Amygdala (tissue), 56 donors: ENCODE measurements at places on chromosomes 1 and 21.

- DNase-seq, result peak; percentile 62
These were observed 109.0 kb downstream of the HMGB4 start for GRCh38 chr1:33972676-33973395.

DNA sequence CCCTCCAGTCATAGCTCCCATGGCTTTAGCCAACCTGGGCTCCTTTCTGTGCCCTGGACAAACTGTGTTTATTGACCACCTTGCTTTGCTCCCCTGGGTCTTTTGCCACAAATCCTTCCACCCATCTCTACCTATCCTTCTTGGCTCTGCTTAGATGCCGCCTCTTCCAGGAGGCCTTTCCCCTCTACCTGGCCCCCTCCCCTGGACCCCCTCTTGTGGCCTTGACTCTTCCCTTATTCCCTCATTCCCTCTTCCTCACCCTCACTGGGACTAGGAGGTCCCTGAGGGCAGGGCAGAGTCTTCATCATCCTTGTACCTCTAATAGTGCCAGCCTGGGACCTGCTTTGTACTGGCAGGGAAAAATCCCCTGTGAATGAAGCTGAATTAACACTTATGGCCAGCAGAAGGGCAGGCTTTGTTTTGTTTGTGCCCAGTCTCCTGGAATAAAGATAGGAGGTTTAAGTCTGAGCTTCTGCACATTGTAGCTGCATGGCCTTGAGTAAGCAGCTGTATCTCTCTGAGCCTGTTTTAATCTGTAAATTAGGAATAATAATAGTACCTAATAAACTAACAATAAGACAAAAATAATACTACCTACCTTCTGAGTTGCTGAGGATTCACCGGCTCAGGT lies 13.7 kb downstream of the PTPRU start:
- no peak for DNase-seq

GRCh38 chr1:90753556-90753955 lies 36.5 kb upstream of the BARHL2 start:
- DNase-seq, result no peak

GRCh38 chr1:159171688-159172501 lies 480 bp downstream of the CADM3 start:
- no peak for DNase-seq

DNA sequence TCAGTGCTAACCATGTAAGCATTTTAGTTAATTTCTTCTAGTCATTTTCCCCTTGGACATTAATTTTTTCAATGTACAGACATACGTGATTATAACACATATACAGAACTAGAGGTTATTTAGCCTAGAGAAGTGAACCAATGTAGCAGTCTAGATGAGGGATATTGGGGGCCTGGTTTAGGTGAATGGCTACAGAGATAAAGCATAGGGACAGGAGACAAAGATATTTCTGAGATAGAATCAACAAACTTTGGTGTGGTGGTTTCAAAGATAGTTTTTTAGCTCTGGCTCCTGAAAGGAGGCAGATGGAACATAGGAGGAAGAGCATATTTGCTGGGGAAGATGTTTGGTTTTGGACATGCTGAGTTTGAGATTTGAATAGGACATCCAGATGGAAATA lies 23.0 kb downstream of the RLF start:
- DNase-seq, result no peak

- no peak for DNase-seq
These were observed 67.5 kb downstream of the NVL start for GRCh38 chr1:224262373-224263054.

DNA sequence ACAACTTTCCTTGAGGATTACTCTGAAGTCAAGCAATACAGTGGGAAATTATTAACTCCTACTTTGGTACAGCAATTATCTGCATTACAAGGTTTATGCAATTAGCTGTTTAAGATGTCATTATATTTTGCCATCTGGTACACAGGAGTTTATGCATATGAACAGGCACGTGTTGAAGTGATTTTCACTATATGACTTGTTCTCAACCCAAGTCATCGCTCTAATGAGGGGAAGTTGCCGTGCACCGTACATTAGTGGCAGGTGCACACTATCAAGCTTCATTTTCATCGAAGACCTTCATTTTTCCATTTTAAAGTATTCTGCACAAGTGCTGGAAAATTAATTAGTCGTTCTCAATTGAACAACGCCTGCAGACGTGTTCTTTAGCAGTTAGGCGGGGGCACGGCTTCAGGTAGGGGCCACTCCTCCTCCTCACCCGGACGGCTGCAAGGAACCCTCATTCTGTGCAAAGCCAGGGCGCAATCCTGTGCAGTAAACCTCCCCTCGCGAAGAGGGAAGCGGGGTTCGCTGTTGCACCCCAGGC lies 39.8 kb upstream of the NFIA start:
- DNase-seq, result no peak

DNA sequence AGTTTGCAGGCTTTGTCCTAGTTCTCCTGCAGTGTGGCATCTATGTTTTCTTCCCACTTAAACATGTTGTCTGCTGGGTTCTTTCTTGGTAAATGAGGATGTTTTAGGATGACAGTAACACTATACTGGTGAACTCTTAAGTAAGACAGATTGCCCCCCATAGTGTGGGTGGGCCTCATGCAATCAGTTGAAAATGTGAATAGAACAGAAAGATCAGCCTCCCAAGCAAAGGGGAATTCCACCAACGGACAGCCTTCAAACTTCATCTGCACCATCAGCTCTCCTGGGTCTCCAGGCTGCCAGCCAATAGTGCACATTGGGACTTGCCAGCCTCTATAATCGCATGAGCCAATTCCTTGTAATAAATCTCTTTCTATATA lies 10.7 kb upstream of the TARBP1 start:
- DNase-seq, result no peak

GRCh38 chr21:33402001-33402979 lies 923 bp upstream of the IFNGR2 start:
- DNase-seq, result no peak

DNA sequence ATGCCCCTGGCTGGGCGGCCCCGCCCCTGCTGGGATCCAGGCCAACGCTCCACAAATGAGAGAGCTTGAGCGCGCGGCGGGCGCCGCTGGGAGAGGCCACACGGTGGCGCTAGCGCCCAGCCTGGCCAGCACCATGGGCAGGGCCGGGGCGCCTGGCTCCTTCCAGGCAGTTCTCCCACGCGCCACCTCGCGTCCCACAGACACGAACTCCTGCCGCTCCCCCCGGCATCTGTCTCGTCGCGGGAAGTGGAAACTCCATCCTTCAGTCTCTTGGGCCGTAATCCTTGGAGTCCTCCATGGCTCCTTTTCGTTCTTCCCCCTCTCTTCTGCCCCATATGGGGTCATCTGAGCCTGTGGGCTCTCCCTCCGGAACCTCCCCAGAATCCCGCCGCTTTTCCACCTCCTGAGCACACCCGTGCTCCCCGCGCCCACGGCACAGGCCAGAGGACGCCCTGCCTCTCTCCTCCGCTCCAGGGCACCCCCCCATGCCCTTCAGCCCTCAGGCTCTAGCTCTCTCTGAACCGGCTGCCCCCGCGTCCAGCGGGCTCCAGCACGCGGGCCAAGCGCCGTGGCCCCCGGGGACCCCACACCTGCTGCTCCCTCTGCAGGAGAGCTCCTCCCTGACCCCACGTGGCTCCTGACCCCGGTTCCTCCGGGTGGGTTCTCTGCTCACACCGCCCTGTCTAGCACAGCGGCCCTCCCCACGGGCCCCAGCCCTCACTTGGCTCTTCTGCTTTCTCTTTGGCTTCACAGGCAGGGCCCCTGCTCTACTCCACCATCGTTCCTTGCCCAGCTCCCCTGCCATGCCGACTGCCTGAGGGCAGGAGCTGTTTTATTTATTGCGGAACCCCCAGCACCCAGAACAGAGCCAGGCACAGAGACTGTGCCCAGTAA lies 31.9 kb upstream of the EDN2 start:
- DNase-seq, result peak; percentile 93

DNA sequence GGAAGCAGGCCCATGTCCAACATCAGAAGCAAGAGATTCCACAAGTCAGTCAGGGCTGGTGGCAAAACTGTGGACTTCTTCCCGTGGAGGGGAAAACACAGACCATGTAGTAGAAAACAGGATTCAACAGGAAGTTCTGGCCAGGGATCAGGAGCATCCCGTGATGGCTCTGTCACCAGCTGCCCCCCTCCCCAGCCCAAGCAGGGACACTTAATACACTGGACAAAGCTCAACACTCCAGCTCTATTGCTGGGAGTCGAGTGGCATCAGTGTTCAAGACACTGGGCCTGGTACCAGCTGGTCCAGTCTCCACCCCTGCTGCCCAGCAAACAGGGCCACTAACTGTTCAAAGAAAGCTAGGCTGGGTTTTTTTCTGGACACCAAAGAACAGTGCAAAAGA lies 3.7 kb downstream of the SLC45A3 start:
- peak; percentile 53 for DNase-seq

DNA sequence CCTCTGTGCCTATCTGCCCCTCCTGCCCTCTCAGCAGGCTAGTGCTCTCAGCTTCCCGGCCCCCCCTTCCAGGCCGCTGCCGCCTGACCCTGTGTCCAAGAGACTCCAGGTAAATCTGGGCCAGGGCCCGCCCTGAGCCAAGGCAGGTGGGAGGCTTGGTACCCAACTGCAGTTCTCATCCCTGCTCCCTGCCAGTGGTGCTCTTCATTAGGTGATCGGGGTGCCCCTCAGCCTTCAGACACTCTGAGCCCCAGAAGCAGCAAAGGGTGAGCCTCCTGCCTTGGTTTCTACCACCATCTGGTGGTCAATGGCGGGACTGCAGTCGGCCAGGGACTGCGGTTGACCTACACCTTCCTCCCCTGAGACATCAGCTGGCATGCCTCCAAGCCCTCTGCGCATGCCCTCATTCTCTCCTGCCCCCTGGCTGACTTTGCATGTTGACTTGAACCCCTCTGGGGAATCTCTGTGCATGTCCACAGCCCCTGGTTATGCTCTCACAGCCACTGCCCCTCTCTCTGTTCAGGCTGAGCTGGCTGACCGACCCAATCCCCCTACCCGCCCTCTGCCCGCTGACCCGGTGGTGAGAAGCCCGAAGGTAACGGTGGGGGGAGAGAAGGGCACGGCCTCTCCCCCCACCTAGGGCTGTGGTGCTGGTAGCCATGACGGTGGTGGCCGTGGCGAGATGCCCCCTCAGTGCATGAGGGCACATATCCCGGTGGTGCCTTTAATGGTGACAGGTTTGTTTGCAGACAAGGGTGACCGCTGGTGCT lies 2.0 kb upstream of the EFNA4 start:
- peak; percentile 51 for DNase-seq

GRCh38 chr1:21641537-21641936 lies 27.6 kb downstream of the RAP1GAP start:
- no peak for DNase-seq

- DNase-seq, result no peak
These were observed 5.1 kb upstream of the SLC25A34 start for GRCh38 chr1:15730936-15731335.
